Right forelimb (tissue), 1 donor: ENCODE measurements at places on chromosomes 5 and 9.

DNA sequence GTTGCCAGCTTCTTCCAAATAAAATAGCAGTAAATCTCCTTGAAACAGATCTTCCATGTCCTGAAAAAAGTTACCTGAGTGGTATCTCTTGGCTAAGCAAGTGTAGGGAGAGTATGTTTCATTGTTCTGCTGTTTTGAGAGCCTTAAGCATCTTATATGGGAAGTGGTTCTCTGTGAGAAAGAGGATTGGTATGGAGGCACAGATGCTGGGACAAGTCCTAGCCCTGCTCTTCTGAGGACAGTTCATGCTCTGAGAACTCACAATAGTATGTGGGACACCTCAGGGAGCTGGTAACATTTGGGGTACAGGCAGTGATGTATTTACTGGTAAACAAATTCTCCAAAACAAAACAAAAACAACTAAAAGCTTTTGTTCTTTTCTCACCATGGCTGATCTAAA, 2.0 kb downstream of the PPP3R2 start:
- no peak for DNase-seq

- DNase-seq: no peak
Observed at GRCh38 chr9:135649508-135649907, 10.2 kb upstream of the GLT6D1 start.

DNA sequence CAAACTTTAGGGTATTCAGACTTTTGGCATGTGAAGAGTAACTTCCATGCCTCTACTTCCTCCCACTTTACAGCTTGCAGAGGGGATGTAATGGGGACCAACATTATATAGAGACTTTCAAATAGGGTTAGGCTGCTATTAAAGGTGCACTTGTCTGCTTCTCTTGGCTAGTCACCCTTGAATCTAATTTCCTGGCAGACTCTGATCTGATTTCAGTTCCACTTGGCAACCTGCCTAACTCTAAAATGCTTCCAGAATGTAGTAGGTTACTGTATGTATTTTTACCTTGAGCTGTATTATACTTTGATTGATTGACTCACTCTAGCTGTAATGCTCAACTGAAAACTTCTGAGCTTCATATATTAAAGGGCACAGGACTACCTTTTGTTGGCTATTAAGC, 693.4 kb downstream of the KCTD16 start:
- DNase-seq: no peak

DNA sequence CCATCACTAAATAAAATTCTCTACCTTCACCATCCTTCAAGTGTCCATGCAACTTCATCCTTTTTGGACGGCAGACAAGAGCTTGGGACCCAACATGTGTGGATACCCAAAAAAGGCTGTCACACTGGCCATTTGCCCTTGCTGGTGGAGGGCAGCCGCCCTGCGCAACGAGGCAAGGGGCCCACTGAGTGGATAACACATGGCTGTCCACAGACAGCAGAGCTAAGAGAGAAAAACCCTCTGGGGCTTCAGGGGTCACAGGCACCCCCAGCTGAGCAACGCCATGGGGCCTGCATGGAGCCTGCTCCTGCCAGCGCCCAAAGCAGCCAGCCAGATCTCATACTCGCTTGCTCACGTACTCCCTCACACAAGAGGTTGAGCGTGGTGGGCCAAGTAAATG, 205.9 kb upstream of the NREP start:
- no peak for DNase-seq

- DNase-seq: no peak
Observed at GRCh38 chr9:113876993-113877368, 872 bp downstream of the ZNF618 start.

DNA sequence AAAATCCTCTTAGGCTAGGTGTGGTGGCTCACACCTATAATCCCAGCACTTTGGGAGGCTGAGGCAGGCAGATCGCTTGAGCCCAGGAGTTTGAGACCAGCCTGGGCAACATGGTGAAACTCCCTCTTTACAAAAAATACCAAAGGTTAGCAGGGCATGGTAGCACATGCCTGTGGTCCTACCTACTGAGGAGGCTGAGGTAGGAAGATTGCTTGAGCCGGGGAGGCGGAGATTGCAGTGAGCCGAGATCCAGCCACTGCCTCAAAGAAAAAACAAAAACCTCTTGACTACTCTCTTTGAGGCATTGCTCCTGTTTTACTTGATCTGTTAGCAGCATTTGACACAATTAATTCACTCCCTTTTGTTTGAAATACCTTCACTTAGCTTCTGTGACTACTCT, 20.7 kb downstream of the KIF2A start:
- DNase-seq: no peak

- peak; percentile 56 for DNase-seq
Observed at GRCh38 chr5:37838152-37838932, 1.5 kb downstream of the GDNF start.

GRCh38 chr5:56172241-56172640, 60.9 kb downstream of the ANKRD55 start:
- DNase-seq: no peak

DNA sequence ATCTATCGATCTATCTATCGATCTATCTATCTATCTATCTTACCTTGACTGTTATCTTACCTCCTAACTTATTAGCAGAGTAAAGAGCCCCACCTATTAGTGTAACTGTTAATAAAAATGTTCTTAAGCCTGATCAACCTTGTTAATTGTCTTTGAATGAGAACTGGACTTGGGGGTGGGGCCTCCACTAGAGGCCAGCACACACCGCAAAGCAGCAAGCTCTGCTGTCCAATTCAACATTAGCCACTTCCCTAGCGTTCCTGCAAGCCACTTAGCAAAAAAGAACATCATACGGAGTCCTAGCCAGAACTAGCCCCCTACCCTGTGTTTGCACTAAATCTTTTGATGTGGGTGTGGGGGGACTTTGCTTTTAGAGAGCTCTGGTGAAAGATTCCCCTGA, 515.8 kb downstream of the KDM4C start:
- peak; percentile 48 for DNase-seq

- no peak for DNase-seq
Observed at GRCh38 chr5:126454081-126454480, 30.9 kb downstream of the GRAMD2B start.

DNA sequence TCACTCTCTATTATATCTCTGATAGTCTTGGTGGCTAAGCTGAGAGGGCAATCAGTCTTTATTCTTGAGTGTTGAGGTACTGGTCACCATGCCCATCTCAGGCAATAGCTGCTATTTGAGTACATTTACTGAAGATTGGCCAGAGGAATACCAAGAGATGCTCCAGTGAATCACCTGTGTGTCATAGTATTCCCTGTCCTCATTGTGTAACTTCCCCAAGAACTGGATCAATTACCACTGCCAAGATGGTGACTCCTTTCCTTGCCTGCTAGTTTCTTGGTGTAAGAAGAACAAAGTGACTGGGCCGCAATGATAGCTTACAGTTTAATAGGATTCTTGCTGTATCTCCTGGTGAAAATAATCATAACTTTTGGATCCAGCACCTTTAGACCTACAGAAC, 418.7 kb upstream of the KIF2A start:
- no peak for DNase-seq

DNA sequence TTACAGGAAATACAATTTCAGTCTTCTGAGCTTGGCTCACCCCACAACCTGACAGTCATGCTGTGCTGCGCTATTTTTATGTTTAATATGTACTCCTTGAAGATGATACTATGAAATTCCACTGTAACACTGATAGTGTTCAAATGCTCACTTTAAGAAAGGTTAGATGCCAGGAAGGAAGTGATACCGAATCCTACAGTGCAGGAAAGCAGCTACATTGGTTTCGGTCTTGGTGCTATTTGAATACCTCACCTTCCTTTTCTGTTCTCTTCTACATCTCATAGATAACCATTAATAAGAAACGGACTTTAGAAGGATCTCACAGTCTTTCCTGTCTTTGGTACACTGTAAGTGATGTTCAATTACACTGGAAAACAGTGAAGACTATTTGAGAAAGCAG, 117.6 kb downstream of the SEMA5A start:
- DNase-seq: no peak

- no peak for DNase-seq
Observed at GRCh38 chr5:112068593-112068992, 311.6 kb upstream of the NREP start.

- DNase-seq: no peak
Observed at GRCh38 chr9:85514256-85514655, 227.5 kb downstream of the AGTPBP1 start.

GRCh38 chr5:34552686-34553085, 103.4 kb upstream of the RAI14 start:
- DNase-seq: no peak

DNA sequence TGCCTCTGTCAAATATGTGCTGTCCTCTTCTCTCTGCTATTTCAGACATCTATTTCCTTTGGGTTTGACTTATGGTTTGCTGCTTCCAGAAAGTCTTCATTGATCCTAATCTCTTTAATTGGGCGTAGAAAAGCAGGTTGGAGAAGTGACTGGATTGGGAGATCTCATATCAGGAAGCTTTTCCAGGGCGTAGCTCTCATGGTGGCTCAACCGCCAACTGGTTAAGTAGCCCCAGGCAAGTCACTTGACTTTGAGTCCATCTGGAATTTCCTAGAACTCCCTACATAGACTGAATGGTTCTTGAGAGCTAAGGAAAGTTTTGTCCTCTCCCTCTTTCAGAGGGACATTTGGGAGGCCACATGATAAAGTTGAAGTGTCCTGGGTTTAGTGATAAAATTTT, 192.3 kb upstream of the GLRA1 start:
- no peak for DNase-seq

GRCh38 chr9:16062542-16063240, 509.8 kb downstream of the CCDC171 start:
- DNase-seq: no peak

DNA sequence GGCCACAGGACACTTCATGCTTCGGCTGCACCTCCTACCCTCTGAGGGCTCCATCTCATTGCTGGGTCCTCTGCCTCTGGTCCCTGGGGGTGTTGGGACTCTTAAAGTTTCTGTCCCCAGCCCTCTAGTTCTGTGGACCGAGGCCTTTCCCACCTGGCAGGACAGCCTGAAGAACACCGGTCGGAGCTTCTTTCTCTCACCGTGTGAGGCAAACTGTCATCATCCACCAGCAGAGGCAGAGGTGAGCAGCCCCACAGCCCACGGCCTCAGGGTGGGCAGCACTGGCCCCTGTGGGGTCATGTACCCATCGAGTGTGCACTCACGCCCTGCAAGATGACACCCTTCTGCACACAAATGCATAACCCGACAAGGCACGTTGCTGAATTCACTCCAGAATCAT, 49.9 kb downstream of the IRX2 start:
- DNase-seq: no peak

GRCh38 chr5:82704381-82704780, 372.8 kb downstream of the TMEM167A start:
- no peak for DNase-seq

DNA sequence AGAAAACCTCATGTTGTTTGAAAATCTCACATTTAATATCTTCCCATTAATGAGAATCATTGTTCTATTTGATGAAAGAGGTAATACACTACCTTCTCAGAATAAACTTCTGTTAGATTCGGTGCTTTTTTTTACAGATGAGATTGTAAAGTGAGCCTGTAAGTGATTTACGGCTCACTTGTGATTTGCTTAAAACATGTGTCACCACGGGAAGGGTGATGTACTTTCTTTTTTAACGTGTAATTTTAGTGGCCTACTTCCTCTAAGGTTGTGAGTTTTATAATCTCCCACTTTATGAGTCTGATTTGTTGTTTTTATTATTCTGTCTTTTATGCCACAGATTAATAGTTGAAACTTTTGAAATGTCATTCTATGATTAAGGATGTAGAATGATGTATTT, 15.9 kb downstream of the ANXA1 start:
- DNase-seq: no peak

- DNase-seq: no peak
Observed at GRCh38 chr5:83323557-83324180, 147.9 kb upstream of the VCAN start.

- no peak for DNase-seq
Observed at GRCh38 chr5:13739479-13739878, 205.0 kb downstream of the DNAH5 start.

DNA sequence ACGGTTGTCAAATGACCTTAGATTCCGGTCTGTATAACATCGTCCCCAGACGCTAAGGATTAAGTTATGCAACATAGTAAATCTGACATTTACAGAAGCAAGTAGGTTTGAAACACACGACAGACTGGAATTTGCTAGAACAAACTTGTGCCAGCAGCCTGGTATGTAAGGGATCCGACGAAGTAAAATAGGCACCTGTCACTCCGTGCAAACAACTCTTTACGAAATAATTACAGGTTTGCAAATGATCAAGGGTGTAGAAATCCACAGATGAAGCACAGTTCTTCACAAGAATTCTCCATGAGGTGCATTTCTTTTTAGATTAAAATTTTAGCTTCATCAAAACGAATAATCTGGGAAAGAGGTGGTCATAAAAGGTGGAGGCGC, 508 bp downstream of the MOCS2 start:
- no peak for DNase-seq

GRCh38 chr9:98992107-98992884, 48.6 kb downstream of the COL15A1 start:
- DNase-seq: peak; percentile 20

DNA sequence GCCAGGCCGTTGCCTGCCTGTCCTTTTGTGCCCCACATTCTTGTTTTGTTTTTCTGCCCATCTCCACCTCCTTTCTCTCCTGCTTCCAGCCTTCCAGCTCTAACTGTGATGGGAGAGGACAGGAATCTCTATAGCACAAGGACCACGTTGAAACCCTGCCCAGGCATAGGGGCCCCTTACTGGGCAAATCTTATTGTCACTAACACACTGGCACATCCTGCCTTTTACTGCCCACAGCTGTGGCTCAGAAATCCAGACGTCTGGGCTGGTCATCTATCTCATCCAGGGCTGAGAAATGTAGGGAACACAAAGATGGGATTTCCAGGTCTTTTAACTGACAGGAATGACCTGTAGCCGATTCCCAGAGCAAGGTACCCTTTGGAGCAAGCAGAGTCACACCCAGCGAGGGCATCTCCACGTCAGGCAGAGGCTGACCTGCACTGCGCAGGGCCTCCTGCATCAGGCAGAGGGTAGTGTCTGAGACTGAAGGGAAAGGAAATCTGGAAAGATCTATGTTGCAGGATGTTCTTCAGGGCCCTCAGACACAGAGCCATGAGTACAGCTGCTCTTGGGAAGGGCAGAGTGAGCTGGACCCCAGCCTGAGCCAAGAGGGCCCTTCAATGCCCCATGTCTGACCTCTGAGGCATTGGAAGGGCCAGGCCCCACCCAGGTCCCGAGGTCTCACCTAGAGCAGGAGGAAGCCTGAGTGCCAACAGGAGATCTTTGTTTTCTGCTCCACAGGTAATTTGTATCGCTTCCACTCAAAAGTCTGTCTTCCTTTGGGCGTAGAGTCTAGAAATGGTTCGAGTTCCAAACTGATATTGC, 278.8 kb downstream of the FSTL4 start:
- DNase-seq: no peak
